ENCODE measurements at places on chromosomes 1 and 21.

DNA sequence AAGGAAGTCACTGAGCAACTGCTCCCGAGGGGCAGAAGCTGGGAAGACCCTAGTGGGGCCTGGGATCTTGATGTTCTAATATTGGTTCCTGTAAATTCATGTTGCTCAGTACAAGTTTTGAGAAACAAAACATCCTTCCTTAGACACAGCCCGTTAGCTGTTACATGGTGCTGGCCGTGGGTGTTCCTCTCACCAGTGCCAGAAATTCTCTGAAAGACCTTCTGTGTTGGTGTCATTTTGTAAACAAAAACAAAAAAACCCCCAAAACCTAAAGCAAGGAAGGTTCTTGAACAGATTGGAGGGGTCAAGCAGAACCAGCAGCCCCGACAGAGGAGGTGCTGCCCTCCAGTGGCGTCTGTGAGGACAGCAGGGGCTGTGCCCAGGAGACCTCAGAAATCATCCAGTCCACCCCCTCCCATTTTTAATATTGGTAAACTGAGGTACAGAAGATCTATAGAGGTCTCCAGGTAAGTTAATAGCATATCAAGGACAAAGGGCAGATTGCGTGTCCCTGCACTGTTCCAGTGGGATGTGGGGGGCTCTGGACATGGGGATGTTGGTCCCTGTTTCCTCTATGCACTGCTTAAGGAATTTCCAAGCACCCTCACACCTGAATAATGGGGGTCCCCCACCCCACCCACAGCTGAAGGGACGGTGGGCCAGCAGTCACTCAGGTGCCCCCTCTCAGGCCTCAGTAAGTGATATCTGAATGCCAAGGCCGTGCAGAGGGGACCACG is 38.2 kb downstream of the SLC2A7 start:
- no peak overlapping the region for H3K27ac ChIP-seq
- no peak overlapping the region for H3K4me3 ChIP-seq
- peaks cover 23% of the 10 kb centered on the region for H3K4me1 ChIP-seq
- peak; percentile 63 for DNase-seq
- H3K27me3 ChIP-seq, result no peaks in the 10 kb centered on the region

- DNase-seq, result no peak
- peaks cover 20% of the 10 kb centered on the region for H3K4me1 ChIP-seq
- no peak overlapping the region for H3K27ac ChIP-seq
- H3K36me3 ChIP-seq, result no peaks in the 10 kb centered on the region
- no peaks in the 10 kb centered on the region for H3K27me3 ChIP-seq
Observed at GRCh38 chr1:23798662-23799142, 1.9 kb downstream of the GALE start.

GRCh38 chr1:239897458-239897857 is 194.2 kb upstream of the FMN2 start:
- no peaks in the 10 kb centered on the region for H3K27me3 ChIP-seq
- no peak overlapping the region for H3K4me3 ChIP-seq
- DNase-seq, result no peak
- no peaks in the 10 kb centered on the region for H3K4me1 ChIP-seq

- H3K36me3 ChIP-seq, result no peaks in the 10 kb centered on the region
- no peaks in the 10 kb centered on the region for H3K27me3 ChIP-seq
- H3K4me3 ChIP-seq, result no peak overlapping the region
- no peak for DNase-seq
- no peak overlapping the region for H3K27ac ChIP-seq
Observed at GRCh38 chr1:180560200-180560867, 1.6 kb downstream of the OVAAL start.

- DNase-seq, result no peak
- H3K36me3 ChIP-seq, result no peaks in the 10 kb centered on the region
- no peak overlapping the region for H3K27ac ChIP-seq
- H3K4me3 ChIP-seq, result no peak overlapping the region
- H3K4me1 ChIP-seq, result peaks cover 6% of the 10 kb centered on the region
- no peaks in the 10 kb centered on the region for H3K27me3 ChIP-seq
Observed at GRCh38 chr21:22421416-22422180, 1423.4 kb downstream of the NCAM2 start.

- peak overlapping the region; percentile 1 for H3K4me3 ChIP-seq
- DNase-seq, result no peak
- H3K27ac ChIP-seq, result no peak overlapping the region
- H3K36me3 ChIP-seq, result no peaks in the 10 kb centered on the region
- peaks cover 32% of the 10 kb centered on the region for H3K4me1 ChIP-seq
Observed at GRCh38 chr21:35222541-35222941, 173.4 kb upstream of the RUNX1 start.

- H3K4me3 ChIP-seq, result peak overlapping the region; percentile 22
- no peaks in the 10 kb centered on the region for H3K27me3 ChIP-seq
- no peak overlapping the region for H3K27ac ChIP-seq
- peaks cover 37% of the 10 kb centered on the region for H3K36me3 ChIP-seq
- DNase-seq, result no peak
Observed at GRCh38 chr1:226066415-226067078, 4.0 kb downstream of the H3-3A start.

GRCh38 chr21:39016740-39017315 is 166.4 kb downstream of the PSMG1 start:
- no peak overlapping the region for H3K4me3 ChIP-seq
- DNase-seq, result no peak
- no peak overlapping the region for H3K27ac ChIP-seq
- H3K4me1 ChIP-seq, result no peaks in the 10 kb centered on the region
- no peaks in the 10 kb centered on the region for H3K36me3 ChIP-seq
- no peaks in the 10 kb centered on the region for H3K27me3 ChIP-seq

- H3K4me3 ChIP-seq, result no peak overlapping the region
- H3K27ac ChIP-seq, result no peak overlapping the region
- H3K27me3 ChIP-seq, result no peaks in the 10 kb centered on the region
- H3K4me1 ChIP-seq, result no peaks in the 10 kb centered on the region
Observed at GRCh38 chr1:10155087-10155712, 55.2 kb upstream of the KIF1B start.

GRCh38 chr1:15328351-15329103 is 81.2 kb upstream of the EFHD2 start:
- no peaks in the 10 kb centered on the region for H3K36me3 ChIP-seq
- H3K4me1 ChIP-seq, result no peaks in the 10 kb centered on the region
- no peak overlapping the region for H3K27ac ChIP-seq
- DNase-seq, result no peak

GRCh38 chr1:6198646-6199297 is 623 bp downstream of the RPL22 start:
- H3K36me3 ChIP-seq, result peaks cover 20% of the 10 kb centered on the region
- peaks cover 35% of the 10 kb centered on the region for H3K4me1 ChIP-seq

GRCh38 chr21:18387994-18388393 is 15.6 kb downstream of the TMPRSS15 start:
- H3K4me3 ChIP-seq, result no peak overlapping the region
- H3K4me1 ChIP-seq, result no peaks in the 10 kb centered on the region
- H3K27me3 ChIP-seq, result no peaks in the 10 kb centered on the region

DNA sequence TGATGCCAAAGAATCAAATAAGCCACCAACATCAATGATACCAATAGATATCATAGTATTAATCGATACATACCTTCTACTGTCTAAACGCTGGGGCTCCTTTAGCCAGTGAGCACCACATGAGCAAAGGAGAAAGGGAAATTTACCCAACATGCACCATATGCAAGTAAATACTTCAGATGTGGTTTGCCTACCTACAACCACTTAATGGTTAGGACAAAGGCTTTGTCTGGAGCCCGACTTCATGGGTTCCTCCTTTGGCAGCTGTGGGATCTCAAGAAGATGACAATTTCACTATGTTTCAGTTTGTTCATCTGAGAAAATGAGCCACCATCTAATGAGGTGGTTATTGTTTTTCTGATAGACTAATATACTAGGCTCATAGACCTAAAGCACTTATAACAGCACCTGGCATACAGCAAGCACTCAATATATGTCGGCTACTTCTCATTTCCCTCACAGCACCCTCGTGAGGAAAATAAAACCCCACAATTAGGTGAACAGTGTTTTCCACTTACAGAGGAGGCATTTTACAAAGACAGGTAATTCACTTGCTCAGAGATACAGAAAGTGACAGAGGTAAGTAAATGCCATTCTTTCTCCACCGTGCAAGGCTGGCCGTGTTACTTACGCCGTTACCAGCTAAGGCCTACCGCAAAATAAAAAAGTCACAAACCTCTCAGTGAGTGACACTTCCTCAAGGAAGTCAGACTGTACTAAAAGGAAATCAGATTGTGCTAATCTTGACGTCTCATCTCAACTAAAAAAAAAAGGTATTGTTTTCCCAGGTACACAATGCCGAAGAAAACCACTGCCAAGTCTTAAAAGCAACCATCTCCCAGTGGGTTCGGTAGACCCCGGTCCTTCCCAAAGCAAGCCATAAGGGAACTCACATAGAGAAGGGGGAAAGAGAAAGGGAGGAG is 1.6 kb downstream of the TTC13 start:
- no peaks in the 10 kb centered on the region for H3K27me3 ChIP-seq
- peaks cover 9% of the 10 kb centered on the region for H3K36me3 ChIP-seq
- DNase-seq, result peak; percentile 34

GRCh38 chr21:28018741-28019669 is 973.7 kb downstream of the LTN1 start:
- no peak overlapping the region for H3K27ac ChIP-seq
- H3K27me3 ChIP-seq, result no peaks in the 10 kb centered on the region
- H3K4me3 ChIP-seq, result no peak overlapping the region
- DNase-seq, result no peak
- no peaks in the 10 kb centered on the region for H3K4me1 ChIP-seq

DNA sequence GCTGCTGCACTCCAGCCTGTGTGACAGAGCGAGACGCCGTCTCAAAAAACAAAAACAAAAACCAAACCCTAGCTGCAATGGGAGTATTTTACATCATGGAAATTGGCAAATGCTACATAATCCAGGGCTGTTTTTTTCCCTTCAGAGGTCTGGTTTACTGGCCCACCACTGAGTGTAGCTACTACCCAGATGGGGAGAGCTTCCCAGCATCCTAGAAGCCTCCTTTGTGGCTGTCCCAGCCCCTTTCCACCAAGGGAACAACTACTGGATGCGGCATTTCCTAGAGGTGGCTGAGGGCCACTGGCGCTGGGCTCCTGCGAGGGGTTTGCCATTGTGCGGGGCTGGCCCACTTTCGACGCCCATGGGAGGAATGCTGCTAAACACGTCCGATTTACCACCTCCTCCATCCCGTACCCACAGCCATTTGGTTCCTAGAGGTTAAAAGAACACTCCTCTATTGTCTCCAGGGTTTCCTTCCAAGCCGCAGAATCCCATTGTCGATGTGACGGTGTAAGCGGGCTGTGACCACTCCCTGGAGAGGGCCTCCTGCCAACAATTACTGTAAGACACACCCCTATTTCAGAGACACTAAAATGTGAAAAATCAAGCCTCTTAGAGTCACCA is 55.4 kb downstream of the RUNX3 start:
- H3K4me3 ChIP-seq, result no peak overlapping the region
- H3K27me3 ChIP-seq, result no peaks in the 10 kb centered on the region
- DNase-seq, result no peak
- H3K4me1 ChIP-seq, result peaks cover 10% of the 10 kb centered on the region
- no peaks in the 10 kb centered on the region for H3K36me3 ChIP-seq

GRCh38 chr1:67059346-67059745 is 5.4 kb upstream of the SLC35D1 start:
- no peak overlapping the region for H3K27ac ChIP-seq
- H3K4me3 ChIP-seq, result no peak overlapping the region
- H3K36me3 ChIP-seq, result no peaks in the 10 kb centered on the region
- H3K27me3 ChIP-seq, result no peaks in the 10 kb centered on the region

- H3K36me3 ChIP-seq, result no peaks in the 10 kb centered on the region
- H3K27ac ChIP-seq, result no peak overlapping the region
- H3K4me3 ChIP-seq, result no peak overlapping the region
Observed at GRCh38 chr1:247322442-247322841, 9.2 kb downstream of the ZNF496 start.

- H3K27ac ChIP-seq, result no peak overlapping the region
- no peak overlapping the region for H3K4me3 ChIP-seq
- H3K4me1 ChIP-seq, result no peaks in the 10 kb centered on the region
Observed at GRCh38 chr1:242448910-242449645, 75.4 kb downstream of the PLD5 start.

- no peaks in the 10 kb centered on the region for H3K27me3 ChIP-seq
- no peaks in the 10 kb centered on the region for H3K4me1 ChIP-seq
- no peak overlapping the region for H3K4me3 ChIP-seq
Observed at GRCh38 chr21:26795866-26796329, 49.3 kb downstream of the ADAMTS1 start.

GRCh38 chr1:2588661-2589430 is 2.3 kb downstream of the PRXL2B start:
- no peaks in the 10 kb centered on the region for H3K27me3 ChIP-seq
- no peak overlapping the region for H3K27ac ChIP-seq
- no peaks in the 10 kb centered on the region for H3K36me3 ChIP-seq
- no peak overlapping the region for H3K4me3 ChIP-seq
- no peak for DNase-seq

- H3K4me1 ChIP-seq, result no peaks in the 10 kb centered on the region
Observed at GRCh38 chr1:218851586-218851985, 322.1 kb upstream of the LYPLAL1 start.

DNA sequence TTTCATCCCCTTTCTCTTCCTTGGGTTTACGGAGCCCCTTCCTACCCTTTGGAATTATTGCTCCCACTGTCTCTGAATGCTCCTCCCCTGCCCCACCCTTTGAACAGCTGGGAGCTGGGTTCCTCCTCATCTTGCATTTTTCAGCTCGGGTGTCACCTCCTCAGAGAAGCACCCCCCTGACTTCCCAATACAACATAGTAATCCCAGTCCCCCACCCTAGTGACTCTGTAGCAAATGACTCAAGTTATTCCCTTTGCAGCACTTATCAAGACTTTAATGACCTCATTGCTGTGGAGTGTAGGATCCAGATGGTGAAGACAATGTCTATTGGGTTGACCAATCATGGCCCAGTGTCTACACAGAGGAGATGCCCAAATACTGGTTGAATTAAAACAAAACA is 8.9 kb upstream of the VWA5B1 start:
- no peaks in the 10 kb centered on the region for H3K36me3 ChIP-seq
- H3K4me1 ChIP-seq, result no peaks in the 10 kb centered on the region
- no peak for DNase-seq
- H3K27ac ChIP-seq, result no peak overlapping the region

DNA sequence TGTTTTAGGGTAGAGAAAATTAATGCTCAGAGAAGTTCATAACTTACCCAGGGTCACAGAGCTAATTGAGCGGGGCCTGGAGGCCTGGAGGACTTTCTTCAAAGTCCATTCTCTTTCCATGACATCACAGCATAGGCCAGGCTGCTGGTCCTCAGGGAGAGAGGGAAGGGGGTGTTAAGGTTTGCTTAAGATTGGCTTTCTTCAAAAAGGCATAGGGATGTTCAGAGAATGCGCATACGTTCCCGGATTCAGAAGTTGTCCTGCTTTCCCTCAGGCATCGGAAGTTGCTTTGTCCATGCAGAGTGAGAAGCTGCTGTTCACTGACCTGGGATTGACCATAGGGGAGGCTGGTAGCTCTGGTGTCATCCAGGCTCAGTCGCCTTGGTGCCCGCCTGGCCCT is 25.0 kb downstream of the RASSF5 start:
- H3K36me3 ChIP-seq, result no peaks in the 10 kb centered on the region
- no peaks in the 10 kb centered on the region for H3K4me1 ChIP-seq
- H3K4me3 ChIP-seq, result no peak overlapping the region

- H3K27ac ChIP-seq, result no peak overlapping the region
- no peaks in the 10 kb centered on the region for H3K4me1 ChIP-seq
- H3K4me3 ChIP-seq, result no peak overlapping the region
- no peak for DNase-seq
- H3K36me3 ChIP-seq, result no peaks in the 10 kb centered on the region
- H3K27me3 ChIP-seq, result no peaks in the 10 kb centered on the region
Observed at GRCh38 chr1:103341377-103341880, 184.1 kb upstream of the RNPC3 start.

- no peaks in the 10 kb centered on the region for H3K36me3 ChIP-seq
- no peak overlapping the region for H3K4me3 ChIP-seq
- H3K27ac ChIP-seq, result no peak overlapping the region
- no peak for DNase-seq
Observed at GRCh38 chr1:16164213-16165072, 8.6 kb upstream of the EPHA2 start.

Measured in CD8-positive, alpha-beta memory T cell (primary cell).